ENCODE measurements at places on chromosomes 1 and 21. TPM values are rescaled to one million over a fixed set of nuclear protein-coding genes. Genes with fewer than 3 reads are reported as not detected.
A peak's percentile ranks its signal among the peaks of the same experiment; 100 is the strongest.

DNA sequence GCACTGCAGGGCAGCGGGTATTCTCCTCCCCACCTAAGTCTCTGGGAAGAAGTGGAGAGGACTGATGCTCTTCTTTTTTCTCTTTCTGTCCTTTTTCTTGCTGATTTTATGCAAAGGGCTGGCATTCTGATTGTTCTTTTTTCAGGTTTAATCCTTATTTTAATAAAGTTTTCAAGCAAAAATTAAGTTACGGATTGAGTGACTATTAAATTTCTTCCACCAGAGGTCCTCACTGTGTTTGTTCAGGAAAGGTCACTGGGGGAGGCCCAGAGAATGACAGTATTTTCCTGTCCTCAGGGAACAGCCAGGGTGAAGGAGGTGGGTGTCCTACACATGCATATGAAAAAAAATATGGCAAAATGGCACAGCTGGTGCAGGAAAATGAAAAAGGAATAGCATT is 4.4 kb upstream of the ELF3 start:
- no peak for DNase-seq
- no peaks in the 10 kb centered on the region for H3K27me3 ChIP-seq

DNA sequence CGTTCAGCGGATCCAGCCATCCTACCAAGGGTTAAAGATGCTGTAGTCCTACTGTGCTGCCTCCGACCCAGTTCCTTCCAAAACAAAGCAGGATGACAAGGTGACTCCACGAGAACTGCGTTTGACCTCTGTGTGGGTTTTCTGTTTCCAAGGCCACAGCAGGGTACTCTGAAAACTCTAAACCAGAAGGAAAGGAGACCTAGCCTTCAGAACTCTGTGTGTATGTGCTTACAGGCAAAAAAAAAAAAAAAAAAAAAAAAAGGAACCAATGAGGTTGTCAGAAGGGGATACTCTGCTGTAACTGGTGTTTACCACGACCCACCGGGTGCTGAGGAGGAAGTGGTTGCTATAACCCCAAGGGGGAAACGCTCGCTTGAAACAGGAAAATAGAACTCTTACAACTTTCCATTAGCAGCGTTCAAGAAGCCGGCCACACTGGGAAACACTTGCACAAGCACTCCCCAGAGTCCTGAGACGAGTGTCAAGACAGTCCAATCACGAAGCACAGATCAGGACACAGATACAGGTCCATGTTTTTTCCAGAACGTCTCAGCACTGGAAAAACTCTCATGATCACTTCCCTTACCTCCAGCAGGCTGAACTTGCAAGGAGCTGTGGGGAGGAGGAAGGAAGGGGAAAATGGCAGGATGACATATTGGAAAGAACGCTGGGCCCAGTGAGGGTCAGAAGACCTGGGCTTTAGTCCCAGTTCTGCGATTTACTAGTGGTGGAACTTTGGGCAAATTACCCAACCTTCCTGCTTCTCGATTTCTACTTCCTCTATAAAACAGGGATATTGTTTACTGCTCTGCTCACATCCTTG is 64.0 kb downstream of the ITPKB start:
- peak overlapping the region; percentile 80 for H3K27ac ChIP-seq
- peaks cover 31% of the 10 kb centered on the region for H3K36me3 ChIP-seq
- peaks cover 78% of the 10 kb centered on the region for H3K4me1 ChIP-seq
- peak overlapping the region; percentile 54 for H3K4me3 ChIP-seq
- peak; percentile 87 for DNase-seq

DNA sequence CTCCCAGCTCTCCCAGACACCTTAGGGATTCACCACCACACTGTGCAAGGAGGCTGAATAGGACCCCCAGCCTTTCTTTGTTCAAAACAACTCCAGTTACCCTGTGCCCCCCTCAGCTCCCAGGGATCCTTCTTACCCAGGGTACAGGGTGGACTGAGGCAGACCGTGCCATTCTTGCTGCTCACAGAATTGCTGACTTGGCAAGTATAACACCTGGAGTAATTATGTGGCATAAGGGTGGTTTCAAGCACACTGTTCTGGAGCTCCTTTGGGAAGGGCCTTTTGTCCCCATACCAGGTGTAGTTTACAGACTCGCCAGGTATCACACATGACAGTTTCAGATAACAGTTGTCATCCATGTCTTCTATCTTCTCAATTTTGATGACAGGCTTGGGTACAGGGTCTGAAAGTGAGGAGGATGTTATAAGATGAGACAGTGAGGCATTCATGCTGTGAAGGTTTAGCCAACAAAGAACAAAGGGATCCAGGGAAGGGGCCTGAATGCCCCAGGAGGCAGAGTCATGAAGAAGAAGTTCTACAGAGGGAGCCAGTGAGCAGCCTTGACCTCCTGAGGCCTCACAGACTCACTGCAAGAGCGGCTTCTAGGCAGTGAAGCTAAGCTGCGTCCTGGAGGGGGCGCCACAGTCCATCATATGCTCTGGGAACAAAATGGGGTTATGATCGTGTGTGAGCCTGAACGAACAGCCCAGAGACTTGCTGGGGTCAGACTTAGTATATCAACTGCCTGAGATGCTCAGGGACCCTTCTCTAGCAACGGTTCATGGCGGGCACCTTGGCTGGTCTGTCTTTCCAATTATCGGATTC is 30.3 kb downstream of the CD48 start:
- H3K36me3 ChIP-seq: peaks cover 92% of the 10 kb centered on the region
- peak overlapping the region; percentile 96 for H3K27ac ChIP-seq
- peaks cover 79% of the 10 kb centered on the region for H3K4me1 ChIP-seq

Gene CEP350
- total RNA-seq: 57.0 TPM

DNA sequence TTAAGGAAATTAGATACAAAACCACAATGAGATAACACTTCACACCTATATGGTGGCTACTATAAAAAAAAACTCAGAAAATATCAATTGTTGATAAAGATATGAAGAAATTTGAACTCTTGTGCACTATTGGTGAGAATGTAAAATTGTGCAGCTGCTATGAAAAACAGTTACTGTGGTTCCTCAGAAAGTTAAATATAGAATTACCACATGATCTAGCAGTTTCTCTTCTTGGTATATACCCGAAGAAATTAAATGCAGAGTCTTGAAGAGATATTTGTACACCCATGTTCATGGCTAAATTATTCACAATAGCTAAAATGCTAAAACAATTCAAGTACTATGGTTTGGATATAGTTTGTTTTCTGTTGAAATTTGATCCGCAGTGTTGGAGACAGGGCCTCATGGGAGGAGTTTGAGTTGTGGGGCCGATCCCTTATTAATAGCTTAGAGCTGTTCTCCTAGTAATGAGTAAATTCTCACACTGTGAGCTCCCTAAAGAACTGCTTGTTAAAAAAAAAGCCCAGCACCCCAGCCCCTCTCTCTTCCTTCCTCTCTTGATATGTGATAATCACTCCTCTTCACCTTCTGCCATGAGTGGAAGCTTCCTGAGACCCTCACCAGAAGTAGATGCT is 1412.1 kb downstream of the PLA2G4A start:
- no peaks in the 10 kb centered on the region for H3K4me1 ChIP-seq
- H3K27ac ChIP-seq: no peak overlapping the region
- H3K27me3 ChIP-seq: no peaks in the 10 kb centered on the region
- H3K4me3 ChIP-seq: no peak overlapping the region
- no peak for DNase-seq
- no peaks in the 10 kb centered on the region for H3K36me3 ChIP-seq

DNA sequence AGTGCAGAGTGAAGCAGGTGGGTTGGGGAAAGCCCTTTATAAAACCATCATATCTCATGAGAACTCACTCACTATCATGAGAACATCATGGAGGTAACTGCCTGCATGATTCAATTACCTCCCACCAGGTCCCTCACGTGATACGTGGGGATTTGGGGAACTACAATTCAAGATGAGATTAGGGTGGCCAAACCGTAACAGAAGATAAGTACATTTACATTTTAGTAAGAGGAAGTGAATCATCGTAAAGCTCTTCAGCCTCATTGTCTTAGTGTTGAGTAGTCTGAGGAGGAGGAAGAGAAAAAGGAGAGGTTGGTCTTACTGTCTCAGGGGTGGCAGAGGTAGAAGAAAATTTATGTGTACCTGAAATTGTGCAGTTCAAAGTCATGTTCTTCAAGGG is 1053.4 kb upstream of the ADGRL4 start:
- H3K4me1 ChIP-seq: no peaks in the 10 kb centered on the region
- H3K36me3 ChIP-seq: no peaks in the 10 kb centered on the region
- H3K27me3 ChIP-seq: no peaks in the 10 kb centered on the region
